ENCODE measurements at places on chromosomes 5 and 9. TPM values are rescaled to one million over a fixed set of nuclear protein-coding genes. Genes with fewer than 3 reads are reported as not detected.

NR4A3 gene
- 4.8 TPM for total RNA-seq

SHOC1 gene
- not detected for total RNA-seq

FOXD4L4 gene
- total RNA-seq: 0.24 TPM

PRKAA1 gene
- total RNA-seq: 60.3 TPM

NR2F1-AS1 gene
- total RNA-seq: not detected

DOCK8 gene
- 158 TPM for total RNA-seq

MARVELD2 gene
- total RNA-seq: 0.37 TPM

- no peak for ATAC-seq
These were observed 9.2 kb upstream of the DDX46 start for GRCh38 chr5:134749415-134749814.

GRCh38 chr9:129481424-129481809, 139.5 kb downstream of the C9orf50 start:
- ATAC-seq: no peak

DNA sequence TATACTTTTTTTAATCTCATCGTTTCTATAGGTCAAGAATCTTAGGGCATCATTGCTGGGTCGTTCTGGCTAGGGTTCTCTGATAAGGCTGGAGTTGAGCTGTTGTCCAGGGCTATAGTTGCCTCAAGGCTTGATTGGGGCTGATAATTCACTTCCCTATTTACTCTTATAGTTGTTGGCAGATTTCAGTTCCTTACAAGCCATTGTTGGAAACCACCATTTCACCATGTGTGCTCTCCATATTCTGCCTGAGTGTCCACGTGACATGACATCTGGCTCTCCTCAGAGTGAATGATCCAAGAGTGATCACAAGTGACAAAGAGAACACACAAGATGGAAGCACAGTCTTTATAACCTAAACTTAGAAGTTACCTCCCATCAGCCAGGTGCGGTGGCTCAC, 852.2 kb downstream of the EFNA5 start:
- ATAC-seq: no peak
